ENCODE measurements at places on chromosomes 1 and 21.

GRCh38 chr1:231357831-231358354 is 19.8 kb downstream of the SPRTN start:
- no peak for DNase-seq

DNA sequence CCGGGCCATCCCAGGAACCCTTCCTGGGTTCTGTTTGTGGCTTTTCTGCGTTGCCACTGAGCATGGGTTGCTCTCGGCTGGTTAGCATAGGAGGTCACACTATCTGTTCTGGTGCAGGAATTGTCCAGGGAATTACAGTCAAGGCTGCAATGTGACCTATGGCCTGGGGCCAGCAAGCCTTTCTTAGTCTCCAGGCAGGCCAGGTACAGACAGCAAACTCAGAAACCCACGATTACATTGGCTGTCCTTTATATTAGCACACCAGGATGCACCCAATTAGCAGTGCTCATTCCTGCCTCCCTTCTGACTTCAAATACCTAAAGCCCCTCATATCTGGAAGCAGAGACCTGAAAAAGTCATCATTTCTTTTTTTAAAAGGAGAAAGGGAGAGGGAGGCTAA is 55.2 kb downstream of the CD247 start:
- DNase-seq: no peak

DNA sequence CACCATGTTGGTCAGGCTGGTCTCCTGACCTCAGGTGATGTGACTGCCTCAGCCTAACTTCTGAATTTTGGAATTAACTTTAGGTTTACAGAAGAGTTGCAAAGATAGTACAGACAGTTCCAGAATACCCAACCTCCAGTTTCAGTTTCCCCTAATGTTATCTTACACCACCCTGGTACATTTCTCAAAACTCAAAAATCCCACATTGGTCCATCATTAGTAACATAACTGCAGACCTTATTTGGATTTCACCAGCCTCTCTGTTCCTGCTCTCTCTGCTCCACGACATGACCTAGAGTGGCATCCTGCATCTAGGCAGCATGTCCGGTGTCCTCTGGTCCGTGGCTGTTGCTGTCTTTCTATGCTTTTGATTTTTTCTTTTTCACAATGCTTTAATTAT is 5.0 kb upstream of the ZC3H12A start:
- DNase-seq: no peak

GRCh38 chr1:222627232-222627631 is 9.3 kb downstream of the MIA3 start:
- no peak for DNase-seq

DNA sequence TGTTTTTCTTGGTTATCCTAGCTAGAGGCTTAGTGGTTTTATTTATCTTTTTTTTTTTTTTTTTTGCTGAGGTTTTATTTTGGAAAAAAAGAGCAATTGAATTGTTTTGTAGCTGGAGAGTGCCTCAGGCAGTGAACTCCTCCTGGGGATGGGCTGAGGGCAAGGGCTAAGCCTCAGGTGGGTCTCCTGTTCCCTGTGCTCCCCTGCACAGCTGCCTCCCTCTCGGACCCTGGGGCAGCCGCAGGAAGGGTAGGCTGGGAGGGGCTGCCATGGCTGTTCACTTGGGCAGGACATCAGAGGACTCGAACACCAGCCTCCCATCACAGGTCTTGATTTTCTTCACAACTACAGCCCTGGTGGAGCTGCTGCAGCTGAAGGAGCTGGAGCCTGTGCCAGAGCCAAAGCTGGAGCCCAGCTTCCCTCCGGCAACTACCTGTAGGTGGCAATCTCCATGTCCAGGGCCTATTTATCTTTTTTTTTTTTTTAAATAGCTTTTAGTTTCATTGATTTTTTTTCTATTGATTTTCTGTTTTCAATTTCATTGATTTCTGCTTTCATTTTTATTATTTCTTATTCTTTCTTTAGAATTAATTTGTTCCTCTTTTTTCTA is 28.9 kb downstream of the LEPR start:
- no peak for DNase-seq

DNA sequence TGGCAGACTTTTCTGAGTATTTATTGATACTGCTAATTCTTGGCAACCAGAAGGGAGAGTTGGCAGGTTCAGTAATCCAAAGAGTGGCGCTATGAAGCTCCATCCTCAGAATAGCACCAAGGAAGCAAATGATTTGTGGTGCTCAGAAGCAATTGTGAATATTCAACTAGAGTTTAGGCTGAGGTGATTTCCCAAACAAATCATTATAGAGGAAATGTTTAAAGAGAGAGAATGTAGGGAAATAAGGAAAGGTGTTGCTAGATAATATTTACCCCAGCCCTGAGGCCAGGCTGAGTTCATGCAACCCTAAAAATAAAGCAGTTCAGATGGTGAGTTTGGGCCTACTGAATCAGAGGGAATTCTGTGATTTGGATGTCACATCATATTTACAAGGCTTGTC is 363.4 kb upstream of the PLXNA2 start:
- DNase-seq: no peak

GRCh38 chr1:163161841-163162240 is 40.9 kb downstream of the RGS5 start:
- no peak for DNase-seq

- no peak for DNase-seq
Observed at GRCh38 chr1:223650465-223650864, 15.0 kb downstream of the CAPN8 start.

GRCh38 chr1:154784924-154785531 is 85.1 kb downstream of the KCNN3 start:
- DNase-seq: no peak

- DNase-seq: no peak
Observed at GRCh38 chr1:77234943-77235342, 15.7 kb upstream of the PIGK start.

- DNase-seq: no peak
Observed at GRCh38 chr1:153572569-153573015, 6.9 kb upstream of the S100A2 start.

GRCh38 chr1:119987112-119987511 is 82.3 kb downstream of the NOTCH2 start:
- no peak for DNase-seq

DNA sequence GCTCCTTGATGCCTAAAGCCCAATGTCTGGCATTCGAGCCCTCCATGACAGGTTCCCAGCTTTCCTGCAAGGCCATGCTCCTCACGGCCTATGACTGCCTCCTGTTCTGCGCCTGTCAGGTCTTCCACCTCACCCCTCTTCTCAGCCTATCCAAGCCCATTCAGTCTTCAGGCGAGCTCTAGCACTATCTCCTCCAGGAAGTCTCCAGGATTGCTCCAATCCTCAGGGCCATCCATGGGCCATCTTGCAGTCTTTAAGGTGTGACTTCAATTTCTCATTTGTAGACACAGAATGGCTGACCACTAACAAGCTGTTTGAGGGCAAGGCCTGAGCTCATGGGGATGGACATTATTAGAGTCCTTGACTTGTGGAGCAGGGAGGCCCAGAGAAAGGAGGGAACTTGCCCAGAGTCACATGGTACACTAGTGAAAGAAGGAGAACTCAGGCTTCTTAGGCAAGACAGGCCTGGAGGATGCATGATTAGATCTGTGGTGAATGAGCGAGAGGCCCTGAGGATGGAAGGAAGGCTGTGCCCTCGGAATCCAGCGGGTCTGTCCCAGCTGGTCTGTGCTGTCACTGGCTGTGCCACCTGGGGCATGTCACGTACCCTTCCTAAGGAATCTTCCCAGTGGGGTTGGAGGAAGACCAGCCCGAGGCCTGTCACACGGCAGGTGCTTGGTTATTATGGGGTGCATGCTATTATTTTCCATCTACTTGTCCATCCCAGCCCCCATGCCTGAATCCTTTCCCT is 1.2 kb upstream of the ACOT11 start:
- no peak for DNase-seq

GRCh38 chr1:222126052-222126451 is 384.2 kb upstream of the DUSP10 start:
- DNase-seq: no peak

DNA sequence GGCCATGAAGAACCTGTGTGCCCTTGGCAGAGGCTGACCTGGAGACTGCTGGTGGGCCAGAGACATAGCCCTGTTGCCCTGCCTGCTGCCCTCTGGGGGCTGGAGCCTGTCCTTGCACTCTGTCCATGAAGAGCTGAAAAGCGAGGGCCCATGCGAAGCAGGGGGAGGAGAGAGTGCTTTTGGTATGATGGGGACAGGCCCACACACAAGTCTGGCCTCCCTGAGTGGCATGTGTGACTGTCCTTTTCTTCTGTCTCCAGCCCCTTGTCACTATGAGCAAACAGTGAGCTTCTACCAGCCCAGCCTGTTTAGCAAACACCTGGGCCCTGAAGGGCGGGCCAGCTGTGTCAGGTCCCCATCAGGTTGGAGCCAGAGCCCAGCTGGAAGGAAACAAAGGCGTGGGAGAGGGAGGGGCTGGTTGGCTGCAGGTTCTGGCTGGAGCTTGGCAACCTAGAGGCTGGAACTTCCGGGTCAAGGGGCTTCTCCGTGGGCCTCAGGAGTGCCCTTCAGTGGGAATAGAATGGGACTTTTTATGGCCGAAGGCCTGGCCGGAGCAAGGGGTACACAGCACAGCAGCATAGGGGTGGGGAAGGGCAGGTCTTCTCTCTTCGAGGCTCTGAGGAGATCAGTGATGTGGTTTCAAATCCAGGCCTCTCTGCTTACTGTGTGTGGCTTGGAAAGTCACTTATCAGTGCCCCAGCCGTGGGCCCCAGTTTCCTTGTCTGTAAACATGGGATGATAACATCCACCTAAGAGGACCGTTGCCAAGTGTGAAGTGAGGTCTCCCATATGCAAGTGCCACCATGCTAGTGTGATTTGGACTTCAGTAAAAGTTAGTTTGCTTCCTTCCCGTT is 14.3 kb downstream of the QSOX1 start:
- DNase-seq: peak; percentile 76

DNA sequence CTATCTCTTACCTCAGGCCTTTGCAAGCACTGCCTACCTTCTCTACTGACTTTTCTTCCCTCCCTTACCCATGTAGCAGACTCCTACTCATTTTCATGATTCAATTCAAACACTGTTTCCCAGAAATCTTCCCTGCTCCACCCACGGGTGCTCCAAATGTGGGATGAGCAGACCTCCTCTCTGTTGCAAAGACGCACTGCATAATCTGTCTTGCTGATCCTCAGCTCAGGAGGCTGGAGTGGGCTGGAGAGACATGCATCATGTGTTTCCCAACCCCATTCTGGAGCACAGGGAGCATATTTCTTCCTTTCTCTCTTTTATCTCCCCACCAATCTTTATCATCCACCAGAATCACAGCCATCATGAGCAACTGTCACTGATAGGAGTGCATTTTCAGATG is 459.9 kb upstream of the NFIA start:
- no peak for DNase-seq

- DNase-seq: peak; percentile 78
Observed at GRCh38 chr1:50368179-50369007, 54.9 kb downstream of the DMRTA2 start.

- no peak for DNase-seq
Observed at GRCh38 chr1:168742994-168743650, 14.1 kb upstream of the DPT start.

GRCh38 chr1:233379869-233380438 is 52.4 kb downstream of the MAP3K21 start:
- no peak for DNase-seq

DNA sequence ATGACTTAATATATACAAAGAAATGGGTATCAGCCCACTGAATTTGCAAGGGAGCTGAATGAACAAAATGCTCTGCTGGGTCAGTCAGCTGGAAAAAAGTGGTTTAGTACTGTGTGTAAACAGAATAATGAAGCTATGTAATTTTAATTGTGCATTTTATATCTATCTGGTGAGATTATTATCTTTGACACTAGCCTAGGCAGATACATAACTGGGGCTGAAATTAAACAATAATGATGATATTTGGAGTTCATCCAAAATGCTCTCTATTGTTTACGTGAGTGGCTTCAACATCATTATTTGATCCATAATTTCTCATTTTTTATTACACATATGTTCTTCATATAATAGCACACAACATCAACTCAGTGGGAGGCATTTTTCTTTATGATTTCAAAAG is 208.5 kb upstream of the SNX7 start:
- no peak for DNase-seq

DNA sequence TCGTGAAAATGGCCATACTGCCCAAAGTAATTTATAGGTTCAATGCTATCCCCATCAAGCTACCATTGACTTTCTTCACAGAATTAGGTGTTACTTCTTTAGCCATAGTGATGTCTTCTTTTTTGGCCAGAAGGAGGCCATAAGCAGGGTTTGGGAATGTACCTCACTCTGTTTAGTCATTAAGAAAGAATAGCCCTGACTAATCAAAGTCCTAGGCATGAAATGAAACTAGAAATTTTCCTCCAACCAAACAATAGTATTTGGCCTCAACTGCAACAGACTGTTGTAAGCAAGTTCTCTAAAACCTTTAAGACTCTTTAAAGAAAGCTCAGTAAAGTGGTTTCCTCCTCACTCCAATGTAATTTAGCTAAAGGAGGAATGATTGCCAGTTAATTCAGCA is 163.9 kb downstream of the AKT3 start:
- no peak for DNase-seq

- no peak for DNase-seq
Observed at GRCh38 chr1:204678721-204679475, 6.6 kb downstream of the LRRN2 start.

DNA sequence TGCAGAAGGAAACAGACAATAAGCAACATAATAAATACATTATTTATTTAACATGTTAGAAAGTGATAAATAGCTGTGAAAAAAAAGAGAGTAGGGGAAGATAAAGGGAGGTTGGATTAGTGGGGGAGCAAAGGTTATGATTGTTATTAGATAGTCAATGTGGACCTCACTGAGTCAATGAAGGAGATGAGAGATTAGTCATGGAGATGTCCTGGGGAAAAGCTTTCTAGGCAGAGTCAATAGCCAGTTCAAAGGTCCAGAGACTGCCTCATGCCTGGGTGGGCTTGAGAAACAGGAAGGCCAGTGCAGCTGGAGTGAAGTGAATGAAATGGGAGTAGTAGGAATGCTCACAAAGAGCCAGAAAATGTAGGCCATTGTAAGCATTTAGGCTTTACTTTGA is 187.1 kb upstream of the CACYBP start:
- DNase-seq: peak; percentile 69

GRCh38 chr21:42525029-42525581 is 11.5 kb downstream of the SLC37A1 start:
- DNase-seq: no peak

DNA sequence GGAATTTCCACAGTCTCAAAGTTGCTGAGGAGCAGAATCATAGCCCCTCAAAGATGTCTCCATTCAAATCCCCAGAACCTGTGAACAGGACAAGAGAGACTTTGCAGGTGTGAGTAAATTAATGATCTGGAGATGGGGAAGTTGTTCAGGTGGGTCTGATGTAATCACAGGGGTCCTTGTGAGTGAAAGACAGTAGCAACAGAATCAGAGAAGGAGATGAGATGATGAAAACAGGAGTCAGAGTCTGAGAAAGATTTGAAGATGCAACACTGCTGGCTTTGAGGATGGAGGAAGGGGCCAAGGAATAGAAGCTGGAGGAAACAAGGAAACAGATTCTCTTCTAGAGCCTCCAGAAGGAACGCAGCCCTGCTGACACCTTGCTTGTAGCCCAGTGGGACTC is 81.5 kb downstream of the SELENOF start:
- DNase-seq: no peak

- DNase-seq: no peak
Observed at GRCh38 chr1:27336756-27337155, 5.1 kb upstream of the SYTL1 start.

- no peak for DNase-seq
Observed at GRCh38 chr1:25064465-25065240, 134.6 kb upstream of the RUNX3 start.

Measured in ecto neural progenitor cell (in vitro differentiated cells).